ENCODE measurements at places on chromosomes 13 and 19. TPM values are rescaled to one million over a fixed set of nuclear protein-coding genes. Genes with fewer than 3 reads are reported as not detected.

Gene ZNF699
- total RNA-seq: 6.9 TPM

Gene GPALPP1
- 27.4 TPM for total RNA-seq

Gene DUS3L
- total RNA-seq: 22.9 TPM

Gene IGSF23
- not detected for total RNA-seq

Gene KLK4
- not detected for total RNA-seq

Gene SGCG
- total RNA-seq: 1.3 TPM

Gene PEX11G
- total RNA-seq: 2.4 TPM

Gene PDE4C
- 2.9 TPM for total RNA-seq

Gene IGFL1
- total RNA-seq: not detected

Gene SLITRK6
- total RNA-seq: under 0.01 TPM

Gene SPART
- 88.0 TPM for total RNA-seq

Gene ZNF729
- total RNA-seq: not detected

Gene ATP4B
- total RNA-seq: not detected

Gene CGB1
- not detected for total RNA-seq

Gene CD209
- total RNA-seq: not detected

Gene ANGPTL8
- not detected for total RNA-seq

Gene ZNF793
- total RNA-seq: 1.3 TPM

Gene ELSPBP1
- not detected for total RNA-seq

Measured in bronchial smooth muscle cell (primary cell).